ENCODE measurements at places on chromosomes 6 and 20. TPM values are rescaled to one million over a fixed set of nuclear protein-coding genes. Genes with fewer than 3 reads are reported as not detected.

FKBP5 gene
- total RNA-seq = 72.9 TPM

LRRN4 gene
- not detected for total RNA-seq

HLA-DMB gene
- total RNA-seq = 7.9 TPM

COL12A1 gene
- total RNA-seq = not detected

POM121L2 gene
- not detected for total RNA-seq

FAM209B gene
- total RNA-seq = 2.2 TPM

WRNIP1 gene
- 41.1 TPM for total RNA-seq

DYNLT2 gene
- total RNA-seq = 6.9 TPM

ZBTB24 gene
- 28.4 TPM for total RNA-seq

BTN1A1 gene
- not detected for total RNA-seq

CPNE5 gene
- 0.47 TPM for total RNA-seq

GRCh38 chr6:158539413-158539812 is 20.5 kb upstream of the TMEM181 start:
- peaks cover 11% of the 10 kb centered on the region for H3K4me1 ChIP-seq
- no peak overlapping the region for H3K27ac ChIP-seq
- H3K36me3 ChIP-seq = no peaks in the 10 kb centered on the region
- no peak for DNase-seq
- H3K4me3 ChIP-seq = no peak overlapping the region
- no peaks in the 10 kb centered on the region for H3K27me3 ChIP-seq

- DNase-seq = no peak
- H3K4me1 ChIP-seq = no peaks in the 10 kb centered on the region
- no peaks in the 10 kb centered on the region for H3K27me3 ChIP-seq
- no peak overlapping the region for H3K27ac ChIP-seq
Measured at GRCh38 chr20:29740601-29740950, 1516.9 kb upstream of the DEFB115 start.

- DNase-seq = no peak
- no peaks in the 10 kb centered on the region for H3K27me3 ChIP-seq
- H3K4me1 ChIP-seq = no peaks in the 10 kb centered on the region
- H3K36me3 ChIP-seq = no peaks in the 10 kb centered on the region
Measured at GRCh38 chr6:14309951-14310445, 192.4 kb downstream of the CD83 start.

DNA sequence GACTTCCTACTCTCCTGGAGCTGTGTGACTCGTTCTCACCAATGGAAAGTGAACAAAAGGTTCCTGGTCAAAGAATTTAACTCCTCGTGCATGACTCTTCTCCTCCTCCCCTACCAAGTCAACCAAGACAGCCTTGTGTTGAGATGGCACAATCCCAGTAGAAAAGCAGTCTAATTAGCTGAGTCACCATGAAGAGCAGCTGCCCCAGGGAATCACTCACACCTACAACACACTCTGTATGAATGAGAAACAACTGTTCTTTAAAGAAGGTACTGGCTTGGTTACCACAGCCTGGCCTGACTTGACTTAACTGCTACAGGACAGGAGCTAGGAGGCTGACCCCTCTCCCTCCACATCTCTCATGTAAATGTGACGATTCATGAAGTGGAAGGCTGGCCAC is 2.9 kb upstream of the HLA-DOB start:
- no peaks in the 10 kb centered on the region for H3K36me3 ChIP-seq
- no peak for DNase-seq
- no peaks in the 10 kb centered on the region for H3K4me1 ChIP-seq
- H3K4me3 ChIP-seq = no peak overlapping the region

DNA sequence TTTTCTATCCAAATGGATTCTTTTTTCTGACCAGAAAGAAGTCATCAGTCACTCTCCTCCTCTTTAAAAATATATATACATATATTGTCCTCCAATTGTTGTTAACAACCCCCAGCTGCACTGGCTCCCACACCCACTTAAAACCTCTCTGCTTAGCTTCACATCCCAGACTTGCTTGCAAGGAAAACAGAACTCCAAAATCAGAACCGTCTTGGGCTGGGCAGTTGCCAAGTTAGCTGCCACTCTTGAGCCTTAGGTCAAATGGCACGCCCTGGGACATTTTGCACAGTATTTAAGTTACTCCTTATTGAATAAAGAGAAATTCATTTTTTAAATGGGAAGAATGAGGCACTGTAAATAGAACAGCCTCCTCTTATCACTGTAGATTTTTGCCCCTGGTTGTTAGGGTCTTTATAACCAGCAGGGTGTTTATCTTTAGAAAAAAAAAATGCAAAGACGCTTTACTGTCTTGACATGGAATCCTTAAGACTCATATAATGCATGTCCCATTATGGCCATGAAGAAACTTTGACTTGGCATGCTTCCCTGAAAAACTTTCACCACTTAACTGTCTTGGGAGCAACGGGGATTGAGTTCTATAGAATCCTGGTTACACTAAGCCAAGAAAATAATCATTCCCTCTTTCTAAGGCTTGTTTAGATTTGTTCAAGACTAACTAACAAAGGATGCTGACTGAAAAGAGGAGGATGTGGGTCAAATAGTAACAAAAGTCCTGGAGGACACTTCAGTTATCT is 204.5 kb downstream of the ISM1 start:
- no peaks in the 10 kb centered on the region for H3K27me3 ChIP-seq
- no peak overlapping the region for H3K4me3 ChIP-seq
- H3K36me3 ChIP-seq = no peaks in the 10 kb centered on the region
- H3K4me1 ChIP-seq = no peaks in the 10 kb centered on the region
- H3K27ac ChIP-seq = no peak overlapping the region
- no peak for DNase-seq

- H3K27ac ChIP-seq = no peak overlapping the region
- no peaks in the 10 kb centered on the region for H3K36me3 ChIP-seq
- no peaks in the 10 kb centered on the region for H3K4me1 ChIP-seq
- H3K27me3 ChIP-seq = peaks cover 16% of the 10 kb centered on the region
- DNase-seq = peak; percentile 51
Measured at GRCh38 chr6:32087574-32088486, 21.3 kb downstream of the TNXB start.

DNA sequence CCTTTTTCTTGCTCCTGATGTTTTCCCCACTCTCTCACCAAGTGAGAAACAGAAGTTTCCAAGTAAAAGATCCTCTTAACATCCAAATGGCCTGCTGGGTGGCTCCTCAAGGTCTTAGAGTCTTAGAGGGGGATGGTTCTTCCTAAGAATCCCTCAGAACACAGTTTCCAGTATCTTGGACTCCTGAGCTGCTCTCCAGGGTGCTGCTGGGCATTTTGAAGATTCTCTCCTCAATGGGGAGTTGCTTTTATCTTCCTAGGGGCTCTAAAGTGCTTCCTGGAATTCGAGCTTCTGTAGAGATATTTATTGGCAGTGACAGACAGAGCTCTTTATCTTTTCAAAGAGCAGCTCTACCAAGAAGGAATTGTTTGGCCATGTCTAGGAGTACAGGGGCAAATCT is 70.8 kb upstream of the SLC35B3 start:
- no peak overlapping the region for H3K4me3 ChIP-seq
- no peaks in the 10 kb centered on the region for H3K27me3 ChIP-seq
- no peak for DNase-seq
- H3K27ac ChIP-seq = no peak overlapping the region
- H3K36me3 ChIP-seq = no peaks in the 10 kb centered on the region

DNA sequence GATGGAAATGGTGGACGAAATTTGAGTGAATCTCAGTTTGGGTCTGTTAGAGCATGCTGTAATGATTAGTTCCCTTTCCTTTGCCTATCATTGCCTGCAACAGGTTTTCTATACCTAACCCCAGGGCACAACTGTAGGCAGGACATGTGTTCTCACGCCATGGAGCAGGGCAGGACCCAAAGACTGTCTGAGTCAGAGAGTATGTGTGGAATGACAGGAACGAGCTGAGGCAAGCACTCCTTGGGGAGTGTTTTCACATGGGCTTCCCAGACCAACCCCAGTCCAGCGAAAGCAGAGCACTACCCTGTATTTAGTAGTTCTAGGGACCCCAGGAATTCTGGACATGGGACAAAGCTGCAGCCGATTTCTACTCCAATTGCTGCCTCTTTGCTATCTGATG is 234.2 kb downstream of the HACE1 start:
- H3K36me3 ChIP-seq = no peaks in the 10 kb centered on the region
- DNase-seq = no peak
- H3K27ac ChIP-seq = no peak overlapping the region
- no peaks in the 10 kb centered on the region for H3K27me3 ChIP-seq

DNA sequence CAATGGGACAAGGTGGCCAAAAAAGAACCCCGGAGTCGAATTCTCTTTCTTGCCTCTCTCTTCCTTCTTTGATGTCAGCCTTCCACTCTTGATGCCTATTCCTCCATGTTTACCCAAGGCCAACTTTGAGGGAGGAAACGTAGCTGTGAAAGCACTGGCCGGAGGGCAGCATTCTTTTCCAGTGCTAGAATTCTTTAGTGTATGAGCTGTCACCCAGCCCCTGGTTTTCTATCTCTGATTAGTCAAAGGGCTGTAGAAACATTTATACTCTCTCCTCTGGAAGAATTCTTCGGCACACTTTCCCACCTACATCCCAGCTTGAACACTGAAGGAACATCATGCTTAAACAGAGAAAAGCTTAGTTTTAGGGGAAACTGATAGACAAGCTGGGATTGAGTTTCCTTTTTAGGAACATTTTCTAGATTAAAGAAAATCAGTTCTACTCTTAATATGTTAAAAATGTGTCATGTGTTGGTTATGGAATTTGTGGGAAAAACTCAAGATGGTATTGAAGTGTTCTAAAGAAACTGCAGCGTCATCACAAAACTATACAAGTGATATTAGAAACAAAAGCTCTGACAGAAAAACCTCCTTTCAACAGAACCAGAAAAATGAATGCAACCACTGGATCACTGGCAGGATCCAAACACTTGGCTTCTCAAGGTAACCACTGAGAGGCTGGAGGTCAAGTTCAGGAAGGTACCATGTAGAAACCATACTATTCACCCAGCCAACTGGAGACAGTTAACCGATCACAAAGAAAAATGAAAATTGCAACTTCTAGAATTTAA is 20.7 kb upstream of the UTRN start:
- no peak for DNase-seq
- no peaks in the 10 kb centered on the region for H3K27me3 ChIP-seq
- H3K4me3 ChIP-seq = no peak overlapping the region
- no peaks in the 10 kb centered on the region for H3K36me3 ChIP-seq
- H3K4me1 ChIP-seq = no peaks in the 10 kb centered on the region

GRCh38 chr20:39676857-39677391 is 714.8 kb downstream of the DHX35 start:
- no peak overlapping the region for H3K27ac ChIP-seq
- H3K27me3 ChIP-seq = no peaks in the 10 kb centered on the region
- no peaks in the 10 kb centered on the region for H3K36me3 ChIP-seq
- no peak for DNase-seq
- no peak overlapping the region for H3K4me3 ChIP-seq

- peak overlapping the region; percentile 83 for H3K27ac ChIP-seq
- no peaks in the 10 kb centered on the region for H3K36me3 ChIP-seq
- no peaks in the 10 kb centered on the region for H3K27me3 ChIP-seq
- H3K4me1 ChIP-seq = peaks cover 42% of the 10 kb centered on the region
- H3K4me3 ChIP-seq = no peak overlapping the region
Measured at GRCh38 chr6:137717074-137718073, 149.7 kb upstream of the TNFAIP3 start.
